ENCODE measurements at places on chromosomes 16 and 17.

- no peak for DNase-seq
Observed at GRCh38 chr16:29765167-29766032, 12.7 kb upstream of the ZG16 start.

DNA sequence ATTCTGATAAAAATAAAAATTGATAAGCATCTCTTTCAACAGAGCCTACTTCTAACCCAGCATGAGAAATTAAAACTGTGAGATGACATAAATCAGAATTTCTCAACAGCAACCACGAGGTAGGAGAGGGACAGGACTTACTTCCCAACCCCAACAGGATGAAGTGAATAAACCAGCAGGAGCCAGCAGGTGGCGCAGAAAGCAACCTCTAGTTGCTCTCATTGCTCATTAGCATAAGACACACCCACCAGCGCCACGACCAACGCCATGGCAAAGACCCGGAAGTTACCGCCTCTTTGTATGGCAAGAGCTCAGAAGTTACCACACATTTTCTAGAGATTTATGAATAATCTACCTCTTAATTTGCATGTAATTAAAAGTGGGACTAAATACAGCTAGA is 189.4 kb upstream of the CDH8 start:
- DNase-seq = no peak

GRCh38 chr17:55430541-55431288 is 9.1 kb upstream of the MMD start:
- DNase-seq = no peak

GRCh38 chr17:30197416-30197815 is 38.1 kb downstream of the SLC6A4 start:
- no peak for DNase-seq

GRCh38 chr17:381516-381915 is 28.9 kb upstream of the RPH3AL start:
- DNase-seq = no peak

Measured in activated CD4-positive, alpha-beta T cell treated with anti-CD3 and anti-CD28 coated beads, Interleukin-2, amount 50 U/mL, for 4 hours (primary cell).